ENCODE measurements at places on chromosomes 13 and 19.

DNA sequence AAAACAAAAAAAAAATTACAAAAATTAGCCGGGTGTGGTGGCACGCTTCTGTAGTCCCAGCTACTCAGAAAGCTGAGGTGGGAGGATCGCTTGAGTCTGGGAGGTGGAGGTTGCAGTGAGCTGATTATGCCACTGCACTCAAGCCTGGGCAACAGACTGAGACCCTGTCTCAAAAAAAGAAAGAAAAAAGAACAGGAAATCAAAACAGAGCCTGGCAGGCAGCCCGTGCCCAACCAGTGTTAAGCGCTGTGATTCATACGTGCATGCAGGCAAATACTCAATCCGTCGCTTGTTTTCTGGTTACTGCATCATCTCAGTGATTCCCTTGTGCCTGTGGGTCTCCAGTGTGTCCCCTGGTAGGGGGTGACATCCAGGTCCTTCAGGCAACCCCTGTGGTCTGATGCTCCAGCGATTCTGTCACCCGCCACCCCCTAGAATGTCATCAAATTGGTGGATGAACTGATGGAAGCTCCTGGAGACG, 18.1 kb downstream of the DDX39A start:
- no peak for DNase-seq

GRCh38 chr13:85853901-85854663, 54.9 kb upstream of the SLITRK6 start:
- DNase-seq = no peak

- no peak for DNase-seq
These were observed 1216.0 kb downstream of the SLITRK5 start for GRCh38 chr13:88887045-88887662.

DNA sequence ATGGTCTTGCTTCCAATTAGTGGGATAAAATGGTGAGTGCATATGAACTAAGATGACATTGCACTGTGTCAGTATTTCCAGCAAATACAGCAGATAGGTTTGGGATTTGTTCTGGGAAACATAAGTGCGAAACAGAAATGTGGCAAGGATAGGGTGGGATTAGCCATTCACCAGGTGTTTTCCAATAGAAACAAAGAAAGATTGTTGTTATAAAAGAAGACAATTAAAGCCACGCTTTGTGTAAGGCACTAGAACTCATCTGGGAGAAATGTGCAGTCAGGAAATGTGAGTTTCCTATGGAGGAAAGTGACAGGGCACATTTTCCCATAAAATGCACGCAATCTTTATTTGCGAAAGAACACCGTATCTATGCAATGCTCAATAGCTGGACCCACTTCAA, 1547.8 kb downstream of the EFNB2 start:
- no peak for DNase-seq

- no peak for DNase-seq
These were observed 7.4 kb upstream of the CDC34 start for GRCh38 chr19:524062-524674.

DNA sequence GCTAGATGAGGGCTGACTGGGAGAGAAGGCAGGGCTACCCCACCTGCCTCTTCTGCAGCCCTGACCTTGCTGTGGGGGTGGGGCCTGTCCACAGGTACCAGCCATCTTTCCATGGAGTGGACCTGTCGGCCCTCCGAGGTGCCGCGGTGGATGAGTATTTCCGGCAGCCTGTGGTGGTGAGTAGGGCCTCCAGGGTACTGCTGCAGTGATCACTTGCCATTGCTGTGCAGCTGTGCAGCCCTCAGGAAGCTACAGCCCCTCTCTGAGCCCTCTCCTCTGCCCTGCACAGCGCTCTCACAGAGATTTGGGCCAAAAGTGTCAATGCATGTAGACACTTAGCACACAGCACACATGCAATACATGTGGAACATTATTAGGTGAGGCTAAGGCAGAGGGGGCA, 11.8 kb downstream of the YIPF2 start:
- no peak for DNase-seq

GRCh38 chr13:38255600-38255999, 94.1 kb upstream of the UFM1 start:
- DNase-seq = no peak

DNA sequence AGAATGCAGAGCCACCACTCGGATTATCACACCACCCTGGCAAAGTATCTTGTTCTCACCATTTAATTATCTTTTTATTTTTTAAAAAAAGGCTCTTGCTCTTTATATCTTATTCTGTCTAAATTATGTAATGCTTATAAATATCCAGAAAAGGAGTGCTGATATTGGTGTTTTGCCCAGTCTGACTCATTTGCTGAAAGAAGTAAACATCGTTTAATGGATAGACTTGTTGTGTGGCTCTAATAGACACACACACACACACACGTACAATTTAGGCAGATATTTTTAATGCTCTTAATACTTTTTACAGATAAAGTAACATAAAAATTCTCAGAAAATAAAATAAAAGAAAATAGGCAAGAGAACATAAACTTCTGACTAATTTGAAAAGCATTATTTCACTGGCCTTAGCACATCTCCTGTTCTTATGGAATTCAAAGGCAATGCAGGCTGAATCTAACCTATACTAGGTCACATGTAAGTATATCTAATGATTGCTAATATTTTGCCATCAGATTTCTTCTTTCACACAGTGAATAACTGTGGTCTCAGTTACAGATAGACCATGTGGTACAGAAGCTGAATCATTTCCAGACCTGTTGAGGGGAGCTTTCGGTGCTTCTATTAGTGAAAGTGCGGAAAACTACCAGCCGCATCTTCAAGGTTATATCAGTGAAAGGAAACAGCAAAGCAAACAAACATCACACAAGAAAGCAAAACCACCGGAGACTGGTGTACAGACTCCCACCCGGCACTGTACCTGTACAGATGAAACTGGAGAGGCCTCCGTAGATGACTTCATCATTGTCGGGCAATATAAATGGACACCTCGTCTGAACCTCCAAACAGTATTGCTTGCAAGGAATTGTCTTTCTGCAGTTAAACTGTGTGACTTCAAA, 642.1 kb upstream of the ARGLU1 start:
- no peak for DNase-seq

DNA sequence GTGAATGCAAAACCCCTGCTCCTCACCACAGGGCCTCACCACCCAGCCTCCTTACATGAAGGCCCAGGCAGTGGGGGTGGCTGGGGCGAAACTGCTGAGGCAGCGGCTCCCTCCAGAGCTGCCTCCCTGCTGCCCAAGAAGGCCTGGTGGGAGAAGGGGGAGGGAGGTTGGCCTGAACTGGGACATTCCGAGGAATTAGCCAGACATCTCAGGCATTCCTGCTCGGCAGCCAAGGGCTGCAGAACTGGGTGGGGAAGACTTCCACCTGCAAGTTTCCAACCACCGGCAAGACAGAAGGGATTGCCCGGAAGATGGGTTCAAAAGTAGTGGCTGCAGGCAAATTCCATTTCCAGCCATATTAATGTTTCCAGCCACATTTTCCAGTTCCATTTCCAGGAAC, 2.3 kb upstream of the PSPN start:
- no peak for DNase-seq

- DNase-seq = no peak
These were observed 135.5 kb upstream of the RNF113B start for GRCh38 chr13:98312606-98313005.

DNA sequence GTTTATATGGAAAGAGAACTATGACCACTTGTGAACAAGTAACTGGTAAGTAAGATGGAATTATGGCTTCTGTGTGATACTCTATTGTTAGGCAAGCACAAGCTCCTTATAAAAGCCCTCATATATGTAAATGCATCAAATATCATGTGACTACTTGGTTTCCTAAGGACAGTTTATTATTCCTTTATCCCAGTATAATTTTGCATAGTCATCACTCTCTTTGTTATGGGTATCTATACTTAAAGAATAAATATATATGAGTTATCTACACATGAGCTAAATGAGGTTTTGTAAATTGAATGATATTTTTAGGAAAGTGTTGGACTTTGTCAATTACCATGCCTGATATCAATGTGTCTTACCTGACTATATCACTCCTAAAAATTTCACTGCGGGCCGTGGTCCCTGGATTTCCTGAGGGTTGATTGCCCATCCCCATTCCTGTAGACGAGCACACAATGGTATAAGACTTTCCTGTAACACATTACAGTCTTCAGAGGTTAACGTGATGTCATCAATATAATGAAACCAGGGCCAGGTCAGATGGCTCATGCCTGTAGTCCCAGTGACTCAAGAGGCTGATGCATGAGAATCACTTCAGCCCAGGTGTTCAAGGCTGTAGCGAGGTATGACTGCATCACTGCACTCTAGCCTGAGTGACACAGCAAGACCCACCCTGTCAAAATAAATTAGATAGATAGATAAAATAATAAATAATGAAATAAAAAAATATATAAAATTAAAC, 20.7 kb downstream of the ZNF844 start:
- DNase-seq = no peak

- DNase-seq = peak; percentile 77
These were observed 7.3 kb downstream of the IRS2 start for GRCh38 chr13:109779074-109779473.

DNA sequence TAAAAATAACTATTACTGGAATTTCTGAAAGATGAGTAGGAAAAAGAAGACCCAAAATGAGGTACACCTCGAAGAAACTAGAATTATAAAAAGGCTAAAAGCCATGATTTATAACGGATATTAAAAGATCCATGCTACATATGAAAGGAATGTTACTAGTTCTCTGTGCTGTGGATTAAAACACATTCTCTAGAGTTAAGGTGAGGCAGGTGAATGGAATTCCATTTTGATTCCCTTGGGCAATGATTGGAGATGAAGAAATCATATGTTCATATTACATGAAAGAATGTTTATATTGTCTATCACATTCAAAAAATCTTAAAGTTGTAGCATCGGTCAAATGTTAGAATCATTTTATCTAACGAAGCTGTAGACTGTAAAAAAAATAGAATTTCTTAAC, 783.7 kb downstream of the PCDH9 start:
- DNase-seq = no peak

DNA sequence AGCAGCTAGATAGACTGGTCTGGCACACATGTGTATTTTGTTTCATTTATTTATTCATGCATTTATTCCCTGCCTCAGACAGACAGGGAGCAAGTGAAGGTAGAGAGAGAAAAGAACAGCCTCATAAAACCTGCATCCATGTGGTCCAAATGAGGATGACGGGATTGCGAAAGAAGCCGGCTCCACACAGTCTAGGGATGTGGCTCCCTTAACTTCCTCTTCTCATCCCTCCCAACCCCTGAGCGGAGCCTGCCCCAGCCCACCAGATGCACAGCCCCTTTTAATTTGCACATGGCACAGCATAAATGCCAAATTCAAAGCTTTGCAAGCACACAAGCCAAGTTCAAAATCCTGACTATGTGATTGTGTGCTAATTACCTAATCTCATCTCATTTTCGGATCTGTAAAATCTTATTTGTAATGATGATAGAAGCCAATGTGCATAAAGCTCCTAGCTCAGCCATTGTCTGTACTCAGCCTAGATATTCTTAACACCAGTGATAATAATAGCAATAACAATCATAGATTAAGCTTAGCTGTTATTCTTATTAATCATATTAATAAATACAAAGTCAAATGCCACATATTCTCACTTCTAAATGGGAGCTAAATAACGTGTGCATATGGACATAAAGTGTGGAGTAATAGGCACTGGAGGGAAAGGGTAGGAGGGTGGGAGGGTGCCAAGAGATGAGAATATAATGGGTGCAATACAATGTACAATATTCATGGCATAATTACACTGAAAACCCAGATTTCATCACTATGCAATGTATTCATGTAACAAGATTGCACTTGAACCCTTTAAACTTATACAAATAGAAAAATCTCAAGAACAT, 156.3 kb downstream of the DCT start:
- DNase-seq = no peak

DNA sequence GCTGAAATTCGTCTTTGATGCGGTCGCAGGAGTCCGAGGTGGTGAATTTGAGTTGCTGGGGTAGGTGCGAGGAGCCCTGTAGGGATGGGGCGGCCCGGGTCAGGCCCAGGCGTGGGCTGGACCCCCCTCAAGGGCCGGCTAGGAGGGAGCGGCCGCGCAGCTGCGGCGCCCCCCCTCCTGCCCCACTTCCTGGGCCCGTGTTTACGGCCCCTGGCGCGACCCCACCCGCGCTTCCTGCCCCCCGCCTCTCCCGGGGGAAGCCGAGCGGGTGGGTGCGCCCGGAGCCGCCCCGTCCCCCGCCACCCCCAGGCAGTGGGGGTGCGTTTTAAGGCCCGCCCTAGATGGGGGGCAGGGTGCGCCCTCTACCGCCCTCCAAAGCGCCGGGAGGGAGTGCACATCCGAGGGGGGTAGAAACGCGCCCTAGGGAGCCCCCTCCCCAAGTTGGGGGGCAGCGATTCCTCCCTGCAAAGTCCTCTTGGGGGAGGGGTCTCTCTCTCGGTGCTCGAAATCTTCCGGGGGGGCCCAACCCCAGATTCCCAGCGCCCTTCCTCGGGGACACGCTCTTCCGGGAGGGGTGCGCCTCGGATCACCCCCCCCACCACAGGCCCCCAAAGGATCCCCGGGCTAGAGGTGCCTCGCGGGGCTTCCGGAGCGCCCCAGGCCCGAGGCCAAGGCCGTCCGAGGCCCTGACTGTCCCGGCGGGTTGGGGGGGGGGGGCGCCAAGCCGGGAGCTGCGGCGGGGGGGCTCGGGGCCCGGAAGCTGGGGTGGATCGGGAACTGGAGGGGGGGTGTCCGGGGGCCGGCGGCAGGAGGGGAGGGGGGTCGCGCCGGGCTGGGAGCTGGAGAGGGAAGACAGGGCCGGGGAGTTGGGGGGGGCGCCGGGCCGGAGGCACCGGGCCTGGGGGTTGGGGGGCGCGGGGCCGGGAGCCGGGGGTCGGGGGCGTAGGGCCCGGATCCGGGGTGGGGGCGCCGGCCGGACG, 823 bp downstream of the TLE5 start:
- peak; percentile 67 for DNase-seq

GRCh38 chr13:78040205-78040830, 121.7 kb upstream of the EDNRB start:
- DNase-seq = no peak

DNA sequence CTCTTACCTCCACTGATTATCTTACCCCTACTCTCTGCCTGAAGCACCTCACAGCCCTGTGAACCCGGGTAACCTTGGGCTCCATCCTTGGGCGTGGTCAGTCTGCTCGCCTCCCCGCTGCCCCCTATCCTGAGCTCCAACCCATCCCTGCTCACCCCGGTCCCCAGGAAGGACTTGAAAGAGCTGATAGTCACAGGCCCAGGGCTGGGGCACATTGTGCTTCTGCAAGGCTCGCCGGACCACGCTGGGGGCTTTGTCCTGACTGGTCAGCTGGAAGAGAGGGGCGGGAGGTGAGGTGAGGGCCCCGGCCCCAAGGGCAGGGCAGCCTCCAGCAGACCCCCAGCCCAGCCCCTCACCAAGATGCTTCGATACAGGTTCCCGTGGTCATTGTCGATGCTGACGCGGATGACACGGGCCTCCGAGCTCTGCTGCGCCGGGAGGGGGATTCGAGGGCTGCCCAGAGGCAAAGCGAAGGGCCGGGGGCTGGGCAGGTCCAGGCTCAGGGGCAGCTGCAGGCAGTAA, 13.0 kb upstream of the EPOR start:
- no peak for DNase-seq

- DNase-seq = no peak
These were observed 11.3 kb downstream of the GPR12 start for GRCh38 chr13:26749285-26749684.
